OCI-LY7 (cell line): ENCODE measurements at places on chromosomes 2 and 18. TPM values are rescaled to one million over a fixed set of nuclear protein-coding genes. Genes with fewer than 3 reads are reported as not detected.

Gene SKA1
- total RNA-seq, result 29.2 and 31.1 TPM in 2 replicates

Gene SPATA3
- total RNA-seq, result not detected in 2 replicates

Gene HOXD13
- not detected in 2 replicates for total RNA-seq

Gene HJURP
- total RNA-seq, result 122 and 135 TPM in 2 replicates

Gene AQP12A
- total RNA-seq, result not detected in 2 replicates

Gene CYRIA
- 11.7 and 13.4 TPM in 2 replicates for total RNA-seq

Gene MAP3K19
- not detected in 2 replicates for total RNA-seq

Gene LYG1
- total RNA-seq, result 1.8 and 2.2 TPM in 2 replicates

Gene TRMT61B
- total RNA-seq, result 17.8 and 20.3 TPM in 2 replicates

Gene LHCGR
- total RNA-seq, result not detected in 2 replicates

Gene COL4A4
- 5.5 and 7.0 TPM in 2 replicates for total RNA-seq

DNA sequence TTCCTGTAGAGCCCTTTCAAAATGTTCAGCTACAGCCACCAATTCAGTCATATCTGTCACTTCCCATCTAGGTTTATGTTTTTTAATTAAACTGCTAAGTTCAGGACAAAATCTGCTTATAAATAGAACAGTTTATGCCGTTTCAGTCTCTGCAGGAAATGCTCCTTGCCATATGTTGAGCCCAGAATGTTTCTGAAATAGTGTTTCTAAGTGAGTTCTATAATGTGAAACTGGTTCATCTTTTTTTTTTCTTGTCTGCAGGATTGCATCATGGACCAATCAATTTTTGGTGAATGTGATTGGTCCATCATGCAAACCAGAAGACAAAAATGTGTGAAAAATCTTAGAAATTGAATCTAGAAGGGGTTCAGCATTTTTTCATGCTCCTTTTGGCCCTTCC is 30.2 kb upstream of the RHOB start:
- DNase-seq, result no peak

DNA sequence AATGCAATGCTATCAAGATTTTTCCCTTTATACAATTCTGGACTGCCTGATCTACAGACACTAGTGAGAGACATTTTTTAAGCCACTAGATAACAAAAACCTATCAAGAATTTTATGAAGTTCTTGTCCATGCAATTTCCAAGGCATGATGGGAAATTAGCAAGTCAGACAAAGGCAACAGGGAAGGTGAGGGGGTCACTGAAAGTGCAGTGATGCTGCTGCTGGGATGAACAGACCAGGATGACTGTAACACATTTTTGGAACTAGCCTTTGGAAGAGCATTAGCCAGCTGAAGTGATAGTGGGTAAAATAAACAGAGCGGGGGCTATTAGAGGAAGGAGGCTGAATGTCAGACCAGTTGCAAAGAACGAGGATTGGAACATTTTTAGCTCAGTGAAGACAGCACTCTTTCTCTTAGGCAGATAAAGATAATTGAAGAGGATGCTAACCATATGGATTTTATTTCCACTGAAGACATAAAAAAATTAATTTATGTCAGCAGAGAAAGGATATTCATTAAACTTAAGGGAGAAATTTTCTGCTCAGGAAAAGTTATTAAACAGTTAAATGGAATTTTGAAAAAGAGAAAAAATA is 17.9 kb downstream of the NRXN1 start:
- DNase-seq, result no peak

DNA sequence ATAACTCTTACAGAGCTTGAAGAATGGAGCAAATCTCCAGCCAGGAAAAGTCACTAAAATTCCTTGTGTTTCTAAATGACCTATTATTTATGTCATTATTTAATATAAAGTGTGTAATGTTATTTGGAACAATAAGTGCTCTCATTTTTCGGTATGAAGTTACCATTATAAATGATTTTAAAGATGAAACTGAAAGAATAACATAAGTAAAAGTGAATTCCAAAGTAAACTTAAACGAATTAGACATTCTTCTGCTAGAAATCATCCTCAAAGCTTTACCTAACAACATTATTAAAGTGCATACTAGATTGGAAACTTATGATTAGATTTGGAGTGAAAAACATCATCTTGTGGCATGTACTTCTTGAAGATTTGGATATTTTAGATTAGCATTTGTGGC is 897.2 kb upstream of the CDH2 start:
- DNase-seq, result no peak

DNA sequence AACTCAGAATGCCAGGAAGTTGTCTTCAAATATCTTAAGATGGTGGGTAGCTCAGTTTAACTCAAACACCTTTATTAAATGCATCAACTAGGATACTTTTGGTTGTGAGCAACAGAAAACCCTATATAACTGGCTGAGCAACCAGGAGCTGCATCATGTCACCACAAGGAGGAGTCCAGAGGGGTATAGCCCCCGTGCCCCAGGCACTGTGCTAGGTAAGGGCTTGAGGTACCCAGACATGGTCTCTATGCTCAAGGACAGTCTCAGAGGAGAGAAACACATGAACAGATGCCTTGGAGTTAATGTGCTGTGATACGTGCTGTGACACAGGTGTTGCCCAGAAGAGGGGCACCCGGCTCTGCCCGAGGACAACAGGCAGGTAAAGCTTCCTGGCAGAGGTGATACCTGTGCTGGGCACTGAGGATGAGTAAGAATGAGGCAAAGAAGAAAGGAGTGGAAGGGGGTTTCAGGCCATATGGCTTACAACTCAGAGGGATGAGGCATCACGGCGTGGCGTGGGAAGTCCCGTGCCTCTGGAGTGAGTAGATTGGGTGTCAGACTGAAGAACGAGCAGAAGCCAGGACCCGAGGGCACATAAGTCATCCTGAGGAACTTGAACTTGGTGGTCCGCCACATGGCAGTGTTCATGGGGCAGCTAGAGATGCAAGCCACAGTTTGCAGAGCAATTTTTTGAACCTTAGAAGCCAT is 32.0 kb upstream of the CAB39 start:
- DNase-seq, result no peak

DNA sequence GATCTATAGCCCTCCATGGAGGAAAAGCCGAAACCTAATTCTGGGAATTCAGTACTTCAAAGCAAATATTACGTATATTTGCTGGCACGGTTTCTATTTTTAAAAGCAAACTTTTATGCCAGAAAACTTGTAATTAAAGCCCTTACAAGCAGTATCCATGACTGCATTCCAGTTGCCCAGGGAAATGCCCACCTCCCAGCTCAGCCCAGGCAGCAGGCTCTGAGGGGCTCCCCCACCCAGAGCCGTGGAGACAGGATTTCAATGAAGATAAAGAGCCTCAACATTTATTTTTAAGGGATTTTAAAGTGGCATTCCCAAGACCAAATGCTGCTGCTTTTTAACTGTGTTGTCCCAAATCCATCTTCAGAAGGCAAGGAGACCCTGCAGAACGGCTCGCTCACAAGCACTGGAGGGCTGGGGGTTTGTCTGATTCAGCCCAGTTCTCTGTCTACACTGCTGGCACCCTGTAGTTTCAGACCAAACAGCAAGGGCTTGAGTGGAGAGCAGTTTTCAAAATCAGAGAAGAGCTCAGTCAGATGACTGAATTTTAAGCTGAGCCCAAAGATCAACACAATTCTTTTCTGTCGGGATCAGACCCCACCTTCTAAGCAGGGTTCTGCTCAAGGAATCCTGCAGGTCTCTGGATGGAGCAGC is 105.1 kb downstream of the KCNF1 start:
- no peak for DNase-seq

DNA sequence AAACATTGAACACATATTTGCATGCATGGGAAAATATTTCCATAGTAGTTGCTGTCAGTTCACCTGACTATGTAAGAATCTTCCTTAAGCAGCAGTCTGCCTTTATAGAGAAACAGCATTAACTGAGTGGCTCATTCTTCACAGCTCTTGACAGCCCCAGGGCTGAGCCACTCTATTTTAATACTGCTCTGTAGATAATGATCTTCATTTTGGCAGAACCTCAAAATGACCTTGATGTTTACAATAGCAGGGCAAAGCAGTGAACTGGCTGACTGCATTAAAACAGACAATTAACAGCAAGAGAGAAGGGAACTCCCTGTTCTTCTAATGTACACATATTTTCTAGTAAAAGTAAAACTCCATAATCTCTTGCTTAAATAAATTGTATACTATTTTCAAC is 580.6 kb upstream of the SOX11 start:
- DNase-seq, result no peak

DNA sequence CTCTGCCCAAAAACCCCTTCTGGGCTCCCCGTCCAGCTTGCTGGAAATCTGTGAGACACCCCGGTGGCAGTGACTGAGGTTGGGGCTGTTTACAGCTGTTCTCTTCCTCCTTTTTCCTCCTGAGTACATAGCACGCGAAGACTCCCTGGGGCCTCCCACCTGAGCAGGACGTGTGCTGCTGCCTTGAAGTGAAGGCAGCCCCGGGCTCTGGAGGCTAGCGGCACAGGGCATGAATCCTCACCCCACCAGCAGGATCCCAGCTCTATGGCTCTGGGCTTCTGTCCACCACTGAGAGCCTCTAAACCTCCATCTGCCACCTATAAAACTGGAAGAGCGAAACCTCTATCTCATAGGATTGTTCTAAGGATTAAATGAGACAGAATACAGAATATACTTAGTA is 182.5 kb downstream of the TMEM163 start:
- no peak for DNase-seq

GRCh38 chr2:212033888-212034287 is 504.7 kb downstream of the ERBB4 start:
- no peak for DNase-seq

DNA sequence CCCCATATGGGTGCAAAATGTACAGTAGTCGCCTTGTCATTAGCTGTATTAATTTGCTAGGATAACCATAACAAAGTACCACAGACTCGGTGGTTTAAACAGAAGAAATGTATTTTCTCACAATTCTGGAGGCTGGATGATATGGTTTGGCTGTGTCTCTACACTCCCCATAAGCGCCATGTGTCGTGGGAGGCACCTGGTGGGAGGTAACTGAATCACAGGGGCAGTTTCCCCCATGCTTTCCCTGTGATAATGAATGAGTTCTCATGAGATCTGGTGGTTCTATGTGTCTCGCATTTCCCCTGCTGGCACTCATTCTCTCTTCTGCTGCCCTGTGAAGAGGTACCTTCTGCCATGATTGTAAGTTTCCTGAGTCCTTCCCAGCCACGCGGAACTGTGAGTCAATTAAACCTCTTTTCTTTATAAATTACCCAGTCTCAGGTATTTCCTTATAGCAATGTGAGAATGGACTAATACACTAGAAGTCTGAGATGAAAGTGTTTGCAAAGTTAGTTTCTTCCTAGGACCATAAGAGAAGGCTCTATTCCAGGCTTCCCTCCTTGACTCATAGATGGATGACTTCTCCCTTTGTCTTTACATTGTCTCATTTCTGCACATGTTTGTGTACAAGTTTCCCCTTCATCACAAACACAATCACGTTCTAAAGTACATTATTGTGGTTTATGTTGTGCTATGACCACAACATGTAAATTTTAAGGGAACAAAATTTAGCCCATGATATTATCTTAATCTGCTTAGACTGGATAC is 1442.6 kb downstream of the SUCLG1 start:
- no peak for DNase-seq

GRCh38 chr2:101520246-101520645 is 45.3 kb upstream of the RFX8 start:
- no peak for DNase-seq

DNA sequence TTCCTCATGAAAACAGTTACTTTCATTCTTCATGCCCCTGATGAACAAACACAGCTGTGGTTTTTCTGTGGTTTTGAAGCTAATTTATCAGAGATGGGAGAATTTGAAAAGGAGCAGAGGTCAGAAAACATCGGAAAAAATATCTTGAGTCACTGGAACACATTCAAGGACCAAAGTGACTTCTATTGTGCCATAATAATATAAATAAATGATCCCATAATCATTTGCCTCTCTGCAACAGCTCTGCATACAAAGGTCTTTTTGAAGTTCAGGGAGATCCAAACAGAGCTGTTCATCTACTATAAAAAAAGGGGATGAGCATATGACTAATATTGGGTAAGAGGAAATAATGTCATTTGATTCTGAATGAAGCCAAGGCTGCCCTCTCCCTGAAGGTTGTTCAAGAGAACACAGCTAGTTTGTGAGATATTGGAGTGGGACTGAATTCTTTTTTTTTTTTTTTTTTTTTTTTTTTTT is 201.3 kb upstream of the GALNT5 start:
- no peak for DNase-seq

DNA sequence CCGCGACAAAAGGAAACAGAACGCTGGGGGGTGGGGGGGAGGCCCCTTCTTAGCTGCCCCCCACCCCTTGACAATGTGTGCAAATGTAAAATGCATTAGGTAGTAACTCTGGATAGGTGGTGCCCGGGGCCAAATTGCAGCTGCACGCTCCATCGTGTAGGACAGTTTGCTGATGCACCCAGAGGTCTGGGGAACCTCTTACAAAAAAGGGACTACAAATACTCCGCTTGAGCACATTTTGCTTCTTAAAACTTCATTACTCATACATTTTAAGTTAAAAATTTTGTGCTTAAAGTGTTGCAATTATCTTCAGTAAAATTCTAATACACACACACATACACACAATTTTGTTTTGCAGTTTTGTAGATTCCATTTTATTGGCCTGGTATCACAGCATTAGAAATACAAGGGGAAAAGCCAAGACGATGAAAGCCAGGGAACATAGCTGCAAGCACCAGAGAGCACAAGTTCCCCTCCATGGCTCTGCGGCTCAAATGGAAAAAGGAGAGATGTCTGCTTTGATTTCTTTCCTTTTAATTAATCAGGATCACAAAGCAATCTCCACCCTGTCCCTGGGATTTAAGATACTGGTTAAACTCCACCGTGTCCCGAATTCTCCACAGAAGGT is 582.1 kb downstream of the ZEB2 start:
- DNase-seq, result no peak

DNA sequence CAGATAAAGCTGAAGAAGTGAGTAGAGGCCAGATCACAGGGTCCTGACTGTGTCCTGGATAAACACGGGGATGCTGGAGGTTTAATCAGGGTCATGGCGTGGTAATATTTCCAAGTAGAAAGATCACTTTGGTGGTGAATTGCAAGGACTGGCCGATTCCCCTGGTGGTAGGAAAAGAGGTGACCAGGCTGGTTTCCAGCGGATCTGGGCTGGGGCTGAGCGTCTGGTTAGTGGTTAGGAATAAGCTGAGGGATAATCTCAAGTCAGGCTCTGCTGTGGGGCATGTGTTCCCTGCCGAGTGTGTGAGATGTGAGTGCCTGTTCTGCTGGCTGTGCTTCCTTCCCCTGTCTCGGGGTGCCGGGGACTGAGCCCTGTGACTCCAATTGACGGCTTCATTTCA is 484.0 kb downstream of the TSN start:
- DNase-seq, result no peak

- no peak for DNase-seq
These were observed 245.9 kb upstream of the REV1 start for GRCh38 chr2:99735753-99736152.

DNA sequence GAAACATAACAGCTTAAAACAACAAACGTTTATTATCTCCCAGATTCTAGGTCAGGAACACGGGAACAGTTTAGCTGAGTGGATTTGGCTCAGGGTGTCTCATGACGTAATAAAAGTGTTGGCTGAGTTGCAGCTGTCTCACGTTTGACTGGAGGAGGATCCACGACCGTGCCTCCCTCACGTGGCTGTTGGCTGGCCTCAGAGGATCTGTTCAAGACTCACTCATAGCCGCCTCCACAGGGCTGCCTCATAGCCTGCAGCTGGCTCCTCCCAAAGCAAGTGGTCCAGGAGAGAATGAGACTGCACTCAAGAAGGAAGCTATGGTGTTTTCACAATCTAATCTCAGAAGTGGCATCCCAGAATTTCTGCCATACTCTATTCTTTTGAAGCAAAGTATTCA is 167.1 kb downstream of the RPRM start:
- no peak for DNase-seq
